ENCODE measurements at places on chromosomes 3 and 15.

GRCh38 chr3:42591811-42592210, 1.2 kb downstream of the SS18L2 start:
- DNase-seq, result no peak

- no peak for DNase-seq
Measured at GRCh38 chr3:179666030-179666429, 13.2 kb downstream of the USP13 start.

GRCh38 chr15:32649342-32649741, 7.8 kb downstream of the SCG5 start:
- DNase-seq, result no peak

GRCh38 chr3:116247605-116248004, 197.7 kb downstream of the LSAMP start:
- no peak for DNase-seq

- peak; percentile 46 for DNase-seq
Measured at GRCh38 chr3:17431004-17431403, 311.4 kb downstream of the TBC1D5 start.

DNA sequence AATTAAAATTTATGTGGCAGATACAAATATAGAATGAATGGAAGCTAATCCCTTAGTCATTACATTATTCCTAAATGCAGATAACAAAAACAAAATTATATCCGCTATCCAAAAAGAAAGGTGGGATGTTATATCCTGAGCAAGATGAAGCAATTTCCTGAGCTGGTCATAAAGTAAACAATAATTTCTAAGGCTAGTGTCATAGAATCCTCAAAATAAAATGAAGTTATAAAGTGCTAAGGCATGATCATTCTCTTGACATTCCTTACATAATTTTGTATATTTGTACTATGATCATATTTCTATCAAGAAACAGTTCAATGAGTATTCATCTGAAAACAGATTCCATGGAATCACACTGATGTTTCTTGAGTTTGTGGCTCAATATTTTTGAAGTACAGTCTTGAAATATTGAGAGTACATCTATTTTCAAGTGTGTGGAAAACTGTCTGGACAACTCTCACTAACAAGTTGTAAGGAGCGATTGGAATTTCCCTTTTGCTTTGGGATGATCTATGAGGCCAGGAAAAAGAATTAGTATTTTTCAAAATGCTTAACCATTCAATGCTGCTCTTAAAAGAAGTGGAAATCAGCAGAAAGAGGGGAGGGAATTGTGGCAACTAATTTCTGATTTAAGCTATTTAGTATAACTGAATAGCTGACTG, 92.4 kb downstream of the ABI3BP start:
- no peak for DNase-seq

DNA sequence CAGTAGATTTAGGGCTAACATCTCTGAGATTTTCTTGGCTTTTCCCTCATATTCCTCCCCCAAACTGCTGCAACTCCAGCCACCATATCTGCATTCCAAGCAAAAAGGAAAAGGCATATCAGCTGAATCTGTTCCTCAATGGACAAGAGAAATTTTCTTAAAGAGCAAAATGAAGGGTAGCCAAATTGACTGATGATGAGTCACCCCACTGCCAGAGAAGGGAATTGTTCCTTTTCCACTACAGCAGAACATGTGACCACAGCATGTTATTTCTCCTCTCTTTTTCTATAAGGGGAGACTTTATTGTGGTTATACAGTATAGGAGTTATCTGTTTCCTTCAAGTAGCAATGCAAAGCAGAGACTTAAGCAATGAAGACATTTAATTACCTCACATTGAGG, 172.5 kb downstream of the MTHFS start:
- no peak for DNase-seq

DNA sequence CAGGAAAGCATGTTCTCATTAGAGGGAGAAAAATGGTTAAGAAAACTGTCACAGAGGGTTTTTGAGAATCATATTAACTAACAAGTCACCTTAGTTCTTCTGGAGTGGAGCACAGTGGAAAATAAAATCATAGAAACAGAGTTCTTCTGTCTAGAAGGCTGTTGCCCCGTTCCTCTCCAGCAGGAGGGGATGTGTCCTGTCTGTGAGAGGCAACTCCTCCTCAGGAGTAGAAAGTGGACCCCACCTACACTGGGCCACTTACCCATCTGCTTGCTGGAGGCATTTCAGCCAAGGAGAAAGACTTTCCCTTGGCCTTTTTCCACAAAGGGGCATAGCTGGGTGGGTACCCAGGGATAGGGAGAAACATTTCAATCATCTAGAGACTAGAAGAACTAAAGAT, 106.6 kb downstream of the SSR3 start:
- no peak for DNase-seq

DNA sequence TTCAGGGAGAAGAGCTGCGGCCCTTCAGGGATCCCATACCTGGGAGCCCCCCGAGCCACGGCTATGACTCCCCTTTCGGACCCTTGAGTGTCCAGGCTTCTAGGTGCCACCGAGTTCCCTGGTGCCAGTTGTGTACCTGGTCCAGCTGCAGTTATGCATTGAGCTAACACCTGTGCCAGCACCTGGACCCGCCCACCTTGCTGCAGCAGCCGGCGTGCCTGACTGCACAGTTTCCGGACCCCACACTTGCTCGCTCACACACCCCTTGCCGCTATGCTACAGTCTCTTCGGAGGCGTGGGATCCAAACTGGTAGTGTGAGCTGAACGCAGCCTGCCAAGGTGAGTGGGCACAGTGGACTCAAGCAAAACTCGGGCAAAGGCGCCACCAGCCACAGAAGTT, 284.5 kb upstream of the ROBO1 start:
- no peak for DNase-seq

DNA sequence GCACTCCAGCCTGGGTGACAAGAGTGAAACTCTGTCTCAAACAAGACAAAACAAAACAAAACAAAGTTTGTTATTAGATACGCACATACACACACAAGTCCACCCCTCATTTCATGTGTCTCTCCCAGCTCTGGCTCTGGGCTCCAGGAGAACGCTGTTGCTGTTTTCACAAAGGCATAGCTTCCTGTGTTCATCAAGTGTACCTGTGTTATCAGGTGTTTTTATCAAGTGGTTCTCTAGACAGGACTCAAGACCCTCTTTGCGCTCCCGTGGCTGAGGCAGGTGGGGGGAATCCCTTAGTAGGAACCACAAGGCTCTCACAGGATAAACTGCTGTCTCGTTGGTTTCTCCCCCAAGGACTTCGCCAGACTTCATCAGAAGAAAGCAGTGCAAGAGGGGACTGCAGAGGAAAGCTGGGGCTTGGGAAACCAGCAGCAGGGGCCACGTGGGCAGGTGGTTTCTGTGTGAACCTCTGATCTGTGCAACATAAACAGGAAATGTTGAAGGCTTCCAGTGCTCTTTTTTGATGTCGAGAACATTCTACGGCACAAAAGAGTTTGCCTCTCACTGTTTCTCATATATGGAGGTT, 6.9 kb upstream of the PPP1R2 start:
- no peak for DNase-seq

- no peak for DNase-seq
Measured at GRCh38 chr3:197748597-197749314, 927 bp upstream of the FYTTD1 start.

- no peak for DNase-seq
Measured at GRCh38 chr3:14565868-14566588, 25.9 kb upstream of the GRIP2 start.

DNA sequence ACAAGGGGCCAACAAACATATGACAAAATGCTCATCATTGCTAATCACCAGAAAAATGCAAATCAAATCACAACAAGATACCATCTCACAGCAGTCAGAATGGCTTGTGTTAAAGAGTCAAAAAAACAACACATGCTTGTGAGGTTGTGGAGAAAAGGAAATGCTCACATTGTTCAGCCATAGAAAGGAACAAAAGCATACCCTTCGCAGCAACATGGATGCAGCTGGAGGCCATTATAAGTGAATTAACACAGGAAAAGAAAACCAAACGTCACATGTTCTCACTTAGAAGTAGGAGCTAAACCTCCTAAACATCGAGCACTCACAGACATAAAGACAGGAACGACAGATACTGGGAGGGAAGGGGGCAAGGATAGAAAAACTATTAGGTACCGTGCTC, 678.4 kb upstream of the GRM7 start:
- DNase-seq, result no peak

- DNase-seq, result no peak
Measured at GRCh38 chr3:14467814-14468620, 65.6 kb downstream of the SLC6A6 start.

- DNase-seq, result no peak
Measured at GRCh38 chr3:46412786-46413298, 5.8 kb downstream of the CCRL2 start.

GRCh38 chr3:100170486-100170885, 56.2 kb upstream of the FILIP1L start:
- no peak for DNase-seq

DNA sequence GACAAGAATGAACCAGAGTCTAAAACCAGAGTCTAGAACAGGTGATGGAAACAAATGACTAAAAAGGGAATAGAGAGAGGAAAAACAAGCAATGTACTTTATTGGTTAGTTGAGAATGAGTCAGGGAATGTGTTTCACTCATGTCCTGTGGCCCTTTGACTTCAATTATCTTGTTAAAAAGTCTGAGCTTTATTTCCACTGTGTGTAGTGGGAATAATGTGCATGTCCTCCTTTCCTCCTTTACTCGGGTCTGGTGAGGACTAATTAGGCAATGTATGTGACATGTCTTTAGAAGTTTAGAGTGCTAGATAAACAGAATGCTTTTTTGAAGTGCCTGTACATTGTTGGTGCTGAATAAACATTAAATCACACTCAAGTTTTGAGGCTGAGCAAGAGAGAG, 21.3 kb downstream of the LSAMP start:
- no peak for DNase-seq

GRCh38 chr3:70999730-71000129, 583.8 kb downstream of the FOXP1 start:
- no peak for DNase-seq

- no peak for DNase-seq
Measured at GRCh38 chr3:2684046-2684445, 426.1 kb downstream of the IL5RA start.

DNA sequence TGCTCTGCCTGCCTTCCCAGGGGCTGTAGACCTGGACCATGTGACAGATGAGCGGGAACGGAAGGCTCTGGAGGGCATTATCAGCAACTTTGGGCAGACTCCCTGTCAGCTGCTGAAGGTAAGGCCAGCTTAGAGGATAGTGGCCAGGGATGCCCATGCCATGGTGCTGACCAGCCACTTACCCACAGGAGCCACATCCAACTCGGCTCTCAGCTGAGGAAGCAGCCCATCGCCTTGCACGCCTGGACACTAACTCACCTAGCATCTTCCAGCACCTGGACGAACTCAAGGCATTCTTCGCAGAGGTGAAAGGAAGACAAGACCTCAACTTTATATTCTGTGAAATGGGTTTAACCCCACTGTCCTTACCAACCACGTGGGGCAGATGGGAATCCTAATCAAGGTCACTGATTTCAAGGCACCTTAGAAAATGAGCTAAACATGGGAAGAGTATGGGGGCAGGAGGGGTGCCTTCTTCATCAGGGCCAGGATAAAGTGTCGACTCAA, 26.7 kb downstream of the NBEAL2 start:
- no peak for DNase-seq

GRCh38 chr3:156682501-156682900, 8.1 kb downstream of the TIPARP start:
- no peak for DNase-seq

GRCh38 chr3:177852001-177852807, 654.9 kb upstream of the TBL1XR1 start:
- DNase-seq, result no peak

DNA sequence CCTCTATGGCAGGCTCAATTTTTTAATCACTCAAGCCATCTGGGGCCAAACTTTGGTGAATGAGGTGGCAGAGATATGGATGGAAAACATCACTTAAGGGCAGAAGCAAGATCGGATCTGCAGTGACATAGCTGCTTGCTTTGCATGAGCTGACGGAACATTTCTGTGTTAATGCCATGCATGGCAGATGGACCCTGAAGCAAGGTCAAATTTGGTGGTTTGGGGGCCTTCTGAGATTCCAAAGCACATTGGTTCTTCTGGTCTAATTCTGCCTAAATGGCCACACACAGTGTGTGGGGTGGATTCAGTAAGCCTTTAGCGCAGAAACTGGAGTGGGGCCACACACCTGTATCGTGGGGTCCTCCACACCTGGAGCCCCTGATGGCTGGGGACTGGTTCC, 38.3 kb upstream of the BCL2L10 start:
- DNase-seq, result no peak

GRCh38 chr3:147119346-147119745, 287.0 kb downstream of the ZIC4 start:
- DNase-seq, result no peak

DNA sequence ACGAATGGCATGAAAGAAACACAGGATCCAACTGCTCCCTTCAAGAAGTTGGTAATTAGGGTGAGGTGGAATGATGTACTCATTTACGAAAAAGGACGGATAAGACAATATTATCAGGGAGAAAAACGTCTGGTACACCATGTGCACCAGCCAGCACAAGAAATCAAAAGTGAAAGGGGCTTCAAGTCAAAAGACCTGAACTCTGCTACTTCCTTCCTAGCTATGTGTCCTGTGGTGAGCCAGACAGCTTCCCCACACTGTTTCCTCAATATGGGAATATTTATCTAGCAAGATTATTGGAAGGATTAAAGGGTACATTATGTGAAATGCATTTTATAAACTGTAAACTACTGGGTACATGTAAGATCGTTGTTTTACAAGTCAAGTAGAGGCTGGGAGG, 33.9 kb downstream of the RAB27A start:
- DNase-seq, result no peak

DNA sequence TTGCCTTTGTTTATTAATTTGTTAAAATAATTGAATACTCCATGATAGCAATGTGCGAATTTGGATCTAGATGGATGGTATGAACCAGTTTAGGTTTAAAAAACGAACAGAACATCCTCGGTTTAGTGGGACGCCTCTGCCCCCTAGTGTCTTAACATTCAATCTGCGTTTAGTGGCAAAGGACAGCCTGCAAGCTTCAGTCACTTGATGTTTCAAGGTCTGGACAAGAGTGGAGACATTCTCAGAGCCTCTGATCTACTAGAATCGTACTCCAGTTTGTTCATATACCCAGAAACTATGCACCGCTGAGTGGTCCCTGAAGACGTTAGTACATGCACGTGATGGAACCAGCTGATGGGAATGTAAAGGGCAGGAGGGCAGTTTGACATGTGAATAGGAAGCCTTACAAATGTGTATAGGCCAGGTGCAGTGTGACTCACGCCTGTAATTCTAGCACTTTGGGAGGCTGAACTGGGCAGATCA, 17.8 kb upstream of the ATP13A4 start:
- peak; percentile 87 for DNase-seq
